ENCODE measurements at places on chromosomes 5 and 9. TPM values are rescaled to one million over a fixed set of nuclear protein-coding genes. Genes with fewer than 3 reads are reported as not detected.

Gene CNTNAP3B
- not detected for total RNA-seq

Gene SPATA31A1
- not detected for total RNA-seq

Gene FOXD4L3
- not detected for total RNA-seq

Gene HMCN2
- total RNA-seq = not detected

Gene IL5
- not detected for total RNA-seq

Gene NPR3
- total RNA-seq = 2.4 TPM

Gene DBH
- 0.12 TPM for total RNA-seq

Gene ABO
- 0.62 TPM for total RNA-seq

Gene CD180
- total RNA-seq = not detected

Gene VLDLR
- total RNA-seq = not detected

Gene CDKN2B
- 1.4 TPM for total RNA-seq

Gene SAXO1
- 0.30 TPM for total RNA-seq

Gene WHRN
- total RNA-seq = 24.2 TPM

Gene CDH18
- total RNA-seq = not detected
